ENCODE measurements at places on chromosomes 1 and 21.

DNA sequence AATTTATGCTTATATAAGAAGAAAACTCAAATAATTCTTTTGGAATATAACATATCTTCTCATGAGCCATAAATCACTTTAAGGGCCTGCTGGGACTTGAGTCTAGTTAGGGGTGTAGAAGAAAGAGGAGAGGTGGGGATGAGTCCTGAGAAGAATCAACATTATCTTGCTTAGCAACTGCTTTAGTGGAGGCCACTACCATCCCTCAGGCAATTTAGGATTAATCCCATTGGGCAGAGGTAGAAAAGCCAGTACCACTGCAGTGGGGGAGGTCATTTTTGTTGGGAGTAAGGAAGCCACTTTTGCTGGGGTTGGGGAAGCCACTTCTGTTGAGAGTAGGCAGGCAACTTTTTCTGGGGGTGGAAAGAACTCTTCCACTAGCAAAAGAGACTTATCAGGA, 47.7 kb downstream of the SLC2A1 start:
- DNase-seq, result no peak

DNA sequence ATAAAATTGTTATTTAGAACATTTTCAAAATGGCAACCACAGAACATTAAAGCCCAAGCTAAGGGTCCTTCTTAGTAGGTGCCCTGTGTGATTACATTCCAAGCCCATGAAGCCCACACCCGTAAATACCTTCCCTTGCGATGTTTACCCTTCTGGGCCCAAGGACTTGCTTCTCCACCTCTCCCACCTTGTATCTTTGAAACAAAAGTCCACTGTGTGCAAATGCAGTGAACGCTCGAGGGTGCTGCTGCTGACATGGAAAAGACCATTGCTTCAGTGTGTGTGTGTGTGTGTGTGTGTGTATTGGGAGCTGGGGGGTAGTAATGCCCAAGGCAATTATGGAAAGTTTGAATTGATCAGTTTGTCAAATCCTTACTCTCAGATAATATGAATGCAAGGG, 298.1 kb downstream of the TGFB2 start:
- DNase-seq, result no peak

- DNase-seq, result no peak
These were observed 2.7 kb downstream of the IFNAR2 start for GRCh38 chr21:33232291-33233034.

GRCh38 chr21:45735259-45736000, 91.9 kb downstream of the PCBP3 start:
- no peak for DNase-seq

- DNase-seq, result no peak
These were observed 17.2 kb downstream of the PTP4A2 start for GRCh38 chr1:31920956-31921355.

GRCh38 chr1:101592845-101593244, 356.0 kb downstream of the S1PR1 start:
- DNase-seq, result no peak

- DNase-seq, result no peak
These were observed 838 bp upstream of the GRIK3 start for GRCh38 chr1:37035014-37035691.

GRCh38 chr1:37391211-37392011, 83.0 kb upstream of the ZC3H12A start:
- DNase-seq, result no peak

- DNase-seq, result no peak
These were observed 13.9 kb upstream of the FGGY start for GRCh38 chr1:59282951-59283350.

- DNase-seq, result no peak
These were observed 99.5 kb downstream of the UBE2U start for GRCh38 chr1:64302971-64303370.

GRCh38 chr1:181504399-181504842, 21.1 kb downstream of the CACNA1E start:
- DNase-seq, result no peak

DNA sequence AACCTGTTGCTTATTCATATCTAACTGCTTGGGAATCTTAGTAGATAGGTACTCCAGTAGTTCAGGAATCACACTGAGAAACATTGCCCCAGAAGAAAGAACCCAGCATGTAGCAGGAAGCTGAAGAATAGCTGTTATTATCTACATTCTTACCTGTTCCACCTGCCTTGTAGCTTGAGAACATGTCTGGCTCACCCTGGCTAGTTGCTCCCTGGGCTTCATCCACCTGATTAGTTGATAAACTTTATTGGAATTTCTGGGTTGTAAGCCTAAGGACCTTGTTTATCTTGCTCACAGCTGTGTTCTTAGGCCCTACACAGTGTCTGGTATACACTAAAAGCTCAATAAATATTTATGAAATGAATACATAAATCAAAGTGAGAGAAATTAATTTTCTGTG, 106.3 kb upstream of the DMRTA2 start:
- no peak for DNase-seq

- DNase-seq, result no peak
These were observed 2.3 kb downstream of the ZBTB37 start for GRCh38 chr1:173870252-173871075.

- DNase-seq, result no peak
These were observed 19.3 kb upstream of the ACBD6 start for GRCh38 chr1:180521474-180522212.

- no peak for DNase-seq
These were observed 822 bp downstream of the CCT3 start for GRCh38 chr1:156337052-156337887.

- peak; percentile 26 for DNase-seq
These were observed 81.5 kb downstream of the ABCA4 start for GRCh38 chr1:94039514-94039870.

GRCh38 chr1:215407575-215407974, 159.5 kb upstream of the KCTD3 start:
- DNase-seq, result no peak

DNA sequence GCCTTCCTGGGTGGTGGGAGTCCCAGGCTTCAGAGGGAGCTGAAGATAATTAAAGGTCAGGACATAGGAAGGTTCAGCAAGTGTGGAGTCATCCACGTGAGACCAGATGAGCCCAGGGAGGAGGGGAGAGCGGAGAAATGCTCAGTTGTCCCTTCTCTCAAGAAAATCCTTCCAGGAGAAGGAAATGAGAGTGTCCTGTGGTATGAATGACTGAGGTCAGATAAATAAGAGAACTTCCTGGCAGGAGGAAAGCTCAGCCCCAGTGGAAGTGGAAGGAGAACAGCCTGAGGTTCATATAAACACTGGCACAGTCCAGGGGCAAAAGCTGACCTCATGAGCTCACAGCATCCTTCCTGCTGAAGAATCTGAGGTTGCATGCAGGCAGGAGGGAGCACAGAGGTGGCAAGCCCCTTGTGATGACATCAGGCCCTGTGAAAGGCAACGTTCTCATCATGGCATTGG, 97.6 kb downstream of the NAV1 start:
- no peak for DNase-seq
